SHP77 treated with DMSO at 0.1 percent for 48 hours (cell line): ENCODE measurements at places on chromosomes 1 and 21.

DNA sequence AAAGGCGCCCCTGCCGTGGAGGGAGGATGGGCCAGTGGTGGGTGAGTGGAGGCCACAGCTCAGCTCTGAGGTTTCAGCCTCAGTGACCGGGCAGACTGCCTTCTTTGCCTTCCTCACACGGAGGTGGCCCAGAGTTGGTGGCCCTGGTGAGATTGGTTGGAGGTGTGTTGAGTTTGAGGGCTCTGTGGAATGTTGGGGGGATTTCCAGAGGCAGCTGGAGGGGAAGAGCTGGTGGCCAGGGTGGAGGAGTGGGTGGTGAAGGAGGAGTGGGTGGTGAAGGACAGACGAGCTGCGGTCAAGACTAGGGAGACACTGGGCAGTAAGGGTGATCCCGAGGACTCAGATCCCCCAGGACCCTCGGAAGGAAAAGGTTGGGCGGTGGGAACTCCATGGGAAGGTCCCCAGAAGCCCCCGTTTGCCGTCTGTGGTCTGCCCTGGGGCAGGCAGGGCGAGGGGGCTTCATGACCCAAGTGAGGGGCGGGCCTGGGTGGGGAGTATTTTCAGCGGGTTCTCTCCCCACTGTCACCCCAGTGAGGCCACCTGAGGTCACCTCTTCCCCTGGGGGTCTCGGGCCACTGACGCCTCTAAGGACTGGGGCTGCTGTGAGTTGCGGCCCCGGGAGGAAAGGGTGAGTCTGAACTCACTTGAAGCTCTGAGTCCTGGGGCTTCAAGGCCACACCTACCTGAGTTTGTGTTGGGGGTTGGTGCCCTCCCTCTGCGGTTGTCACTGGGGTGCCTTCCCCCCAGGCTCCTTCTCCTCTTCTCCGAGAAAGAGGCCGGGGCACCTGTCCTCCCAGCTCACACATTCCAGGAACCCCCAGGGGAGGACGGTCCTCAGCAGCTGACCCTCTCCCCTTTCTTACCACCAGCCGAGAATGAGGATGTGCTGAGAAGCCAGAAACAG is 22.7 kb upstream of the PIK3CD start:
- DNase-seq = no peak

GRCh38 chr1:54252371-54252936 is 52.5 kb downstream of the MRPL37 start:
- no peak for DNase-seq

DNA sequence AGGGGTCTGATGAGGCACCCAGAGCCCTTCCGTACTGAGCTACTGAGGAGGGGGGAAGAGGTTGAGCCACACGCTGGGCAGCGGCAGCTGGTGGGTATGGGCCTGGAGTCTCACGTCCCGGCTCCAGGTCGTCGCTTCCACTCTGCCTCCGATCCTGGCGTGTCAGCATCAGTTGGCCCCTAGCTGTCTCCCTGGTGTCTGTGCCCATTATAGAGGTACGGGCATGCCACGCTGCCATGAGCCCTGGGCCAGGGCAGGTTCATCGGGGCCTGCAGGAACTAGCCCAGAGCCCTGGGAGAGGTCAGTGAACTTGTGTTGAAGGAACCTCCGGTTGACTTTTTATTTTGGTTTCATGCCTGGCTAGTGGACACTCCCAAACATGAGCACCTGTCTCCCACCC is 18.2 kb downstream of the COQ8A start:
- no peak for DNase-seq

DNA sequence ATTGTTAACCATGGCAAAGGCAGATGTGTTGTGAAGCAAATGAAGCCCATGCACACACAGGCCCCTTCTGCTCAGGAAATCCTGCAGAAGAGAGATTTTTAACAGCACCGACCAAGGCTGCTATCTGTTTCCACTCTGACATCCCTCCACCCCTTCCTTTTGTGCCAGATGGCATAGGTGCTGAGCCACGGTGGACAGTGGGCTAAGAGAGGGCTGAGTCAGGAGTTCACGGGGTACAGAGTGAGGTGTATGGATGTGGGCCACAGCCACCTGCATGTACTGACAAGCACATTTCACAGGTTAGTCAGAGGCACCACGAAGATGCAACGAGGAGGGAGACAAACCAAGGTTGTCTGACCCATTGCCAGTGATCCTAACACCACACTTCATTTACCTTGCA is 9.5 kb downstream of the RSPH1 start:
- no peak for DNase-seq

DNA sequence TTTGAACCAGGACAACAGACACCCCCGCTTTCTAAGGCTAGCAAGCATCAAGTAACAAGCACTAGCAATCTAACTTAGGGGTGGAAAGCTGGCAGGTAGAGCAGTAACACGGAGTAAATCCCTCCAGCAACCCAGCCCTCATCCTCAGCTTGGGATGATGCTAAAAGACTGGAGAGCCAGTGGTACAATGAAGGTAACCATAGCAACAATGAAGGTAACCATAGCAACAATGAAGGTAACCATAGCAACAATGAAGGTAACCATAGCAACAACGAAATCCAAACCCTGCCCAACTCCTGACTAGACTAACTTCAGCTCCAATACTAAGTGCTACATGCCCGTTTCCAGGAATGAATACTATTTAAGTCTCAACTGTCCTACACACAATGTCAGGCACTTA is 22.2 kb upstream of the EIF4G3 start:
- no peak for DNase-seq

DNA sequence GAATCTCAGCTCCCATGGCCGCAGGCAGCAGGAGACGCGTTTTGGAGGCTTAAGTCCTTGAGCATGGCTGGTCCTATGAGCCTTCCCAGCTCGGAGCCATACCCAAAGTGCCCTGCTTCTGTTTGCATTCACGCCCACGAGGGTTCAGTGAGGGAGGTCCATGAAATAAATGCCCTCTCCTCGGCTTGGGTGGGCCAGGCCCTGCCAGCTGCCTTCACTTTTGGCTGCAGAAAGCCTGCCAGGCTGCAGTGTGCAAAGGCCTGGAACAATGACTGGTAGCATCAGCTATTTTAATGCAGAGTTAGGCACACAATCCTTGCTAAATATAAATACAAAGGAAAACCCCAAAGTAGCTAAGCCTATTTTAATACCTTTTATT is 49.4 kb downstream of the H3-3A start:
- DNase-seq = no peak

GRCh38 chr1:89555550-89555949 is 30.9 kb downstream of the LRRC8B start:
- no peak for DNase-seq

DNA sequence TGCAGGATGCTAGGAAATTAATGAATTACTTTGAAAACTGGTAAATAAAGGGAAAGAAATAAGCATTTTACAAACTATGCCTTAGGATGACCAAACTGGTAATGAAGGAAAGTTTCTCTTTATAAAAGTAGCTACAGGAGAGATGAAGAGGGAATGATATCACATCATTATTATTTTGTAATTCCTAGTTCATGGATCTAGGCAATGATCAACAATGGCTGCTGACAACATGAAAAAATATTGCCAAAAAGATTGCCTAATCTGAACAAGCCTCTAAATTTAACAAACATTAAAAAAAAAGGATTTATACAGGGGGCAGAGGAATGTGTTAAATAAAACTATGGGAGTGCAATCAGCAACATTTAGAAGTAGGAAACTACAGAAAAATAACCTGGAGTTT is 38.9 kb downstream of the NOS1AP start:
- no peak for DNase-seq

GRCh38 chr21:46057111-46057709 is 40.7 kb upstream of the COL6A2 start:
- DNase-seq = no peak

- no peak for DNase-seq
Observed at GRCh38 chr1:107243461-107243860, 102.6 kb downstream of the NTNG1 start.

DNA sequence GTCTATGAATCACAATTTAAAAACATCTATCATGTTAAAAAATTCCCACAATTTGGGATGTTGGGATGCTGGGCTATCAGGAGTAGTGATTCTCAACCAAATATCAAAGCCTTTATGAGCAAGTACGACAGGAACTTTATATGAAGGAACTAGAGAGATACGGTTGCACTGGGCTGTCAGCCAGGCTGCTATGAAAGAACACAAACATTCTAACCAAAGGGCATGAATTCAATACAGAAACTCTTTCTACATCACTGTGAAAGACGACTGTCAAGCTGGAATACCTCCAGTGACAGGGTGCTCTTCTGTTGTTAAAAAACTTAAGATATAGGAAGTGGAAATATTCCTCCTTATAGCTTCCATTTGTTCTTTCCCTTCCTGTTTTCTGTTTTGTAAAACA is 9.8 kb downstream of the CACNA1E start:
- DNase-seq = no peak

GRCh38 chr1:163538667-163539066 is 216.9 kb downstream of the NUF2 start:
- no peak for DNase-seq

DNA sequence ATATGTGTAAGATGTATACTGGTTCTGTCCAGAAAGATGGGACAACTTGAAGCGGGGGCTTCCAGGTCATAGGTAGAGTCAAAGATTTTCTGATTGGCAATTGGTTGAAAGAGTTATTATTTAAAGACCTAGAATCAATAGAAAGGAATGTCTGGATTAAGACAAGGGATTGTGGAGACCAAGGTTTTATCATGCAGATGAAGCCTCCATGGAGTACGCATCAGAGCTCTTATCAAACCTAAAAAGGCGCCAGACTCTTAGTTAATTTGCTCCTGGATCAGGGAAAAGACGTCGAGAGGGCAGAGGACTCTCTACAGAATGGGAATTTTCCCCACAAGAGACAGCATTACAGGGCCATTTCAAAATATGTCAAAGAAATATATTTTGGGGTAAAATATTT is 23.7 kb upstream of the ETV3 start:
- no peak for DNase-seq

GRCh38 chr1:216518844-216519627 is 95.8 kb upstream of the USH2A start:
- DNase-seq = no peak

DNA sequence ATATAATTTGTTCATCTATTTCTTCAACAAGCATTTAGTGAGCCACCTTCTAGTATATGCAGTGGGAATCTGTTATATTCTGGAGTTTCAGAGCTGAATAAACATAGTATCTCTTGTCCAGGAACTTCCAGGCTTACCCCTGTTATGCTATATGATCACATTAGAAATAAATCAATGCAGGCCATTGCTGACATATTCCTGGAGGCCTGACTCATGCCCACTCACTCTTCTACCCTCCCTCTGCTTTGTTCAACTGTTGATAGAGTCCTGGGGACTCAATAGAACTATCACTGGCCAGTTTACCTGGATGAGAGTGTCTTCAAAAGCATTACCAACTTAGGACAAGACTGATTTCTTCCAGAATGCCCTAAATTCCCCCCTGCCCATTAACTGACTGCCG is 29.3 kb upstream of the SRSF10 start:
- no peak for DNase-seq

DNA sequence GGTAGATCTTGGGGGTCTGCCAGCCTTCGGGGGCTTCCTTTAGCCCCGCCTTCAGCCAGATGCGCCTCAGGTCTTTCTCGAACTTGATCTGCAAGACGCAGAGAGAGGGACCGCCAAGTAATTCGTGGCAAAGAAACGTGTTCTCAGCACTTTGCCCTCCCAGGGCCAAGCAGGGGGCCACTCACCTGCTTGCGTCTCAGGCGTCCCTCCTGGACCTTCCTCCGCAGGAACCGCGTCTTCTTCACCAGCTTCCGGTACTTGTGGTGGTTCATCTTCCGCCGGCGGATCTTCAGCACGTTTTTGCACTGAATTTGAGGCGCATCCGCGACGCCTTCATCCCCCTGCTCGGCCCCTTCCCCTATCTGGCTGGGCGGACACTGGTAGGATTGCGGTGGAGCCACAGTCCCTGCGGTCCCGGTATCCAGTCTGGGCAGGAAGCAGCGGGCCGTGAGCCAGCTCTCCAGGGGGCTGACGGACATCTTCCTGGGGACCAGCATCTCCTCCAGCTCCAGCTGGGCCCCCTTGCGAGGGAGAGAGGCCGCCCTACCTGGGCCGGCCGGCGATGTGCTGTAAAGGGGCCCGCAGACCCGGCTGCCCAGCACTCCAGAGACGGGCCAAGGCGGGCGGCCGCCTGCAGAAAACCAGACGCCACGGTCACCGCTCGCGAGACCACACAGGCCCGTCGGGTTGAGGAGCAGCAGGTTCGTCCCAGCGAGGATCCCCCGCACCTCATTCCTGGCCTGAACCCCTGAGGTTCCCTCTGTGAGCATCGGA is 1.0 kb downstream of the AURKAIP1 start:
- DNase-seq = no peak

DNA sequence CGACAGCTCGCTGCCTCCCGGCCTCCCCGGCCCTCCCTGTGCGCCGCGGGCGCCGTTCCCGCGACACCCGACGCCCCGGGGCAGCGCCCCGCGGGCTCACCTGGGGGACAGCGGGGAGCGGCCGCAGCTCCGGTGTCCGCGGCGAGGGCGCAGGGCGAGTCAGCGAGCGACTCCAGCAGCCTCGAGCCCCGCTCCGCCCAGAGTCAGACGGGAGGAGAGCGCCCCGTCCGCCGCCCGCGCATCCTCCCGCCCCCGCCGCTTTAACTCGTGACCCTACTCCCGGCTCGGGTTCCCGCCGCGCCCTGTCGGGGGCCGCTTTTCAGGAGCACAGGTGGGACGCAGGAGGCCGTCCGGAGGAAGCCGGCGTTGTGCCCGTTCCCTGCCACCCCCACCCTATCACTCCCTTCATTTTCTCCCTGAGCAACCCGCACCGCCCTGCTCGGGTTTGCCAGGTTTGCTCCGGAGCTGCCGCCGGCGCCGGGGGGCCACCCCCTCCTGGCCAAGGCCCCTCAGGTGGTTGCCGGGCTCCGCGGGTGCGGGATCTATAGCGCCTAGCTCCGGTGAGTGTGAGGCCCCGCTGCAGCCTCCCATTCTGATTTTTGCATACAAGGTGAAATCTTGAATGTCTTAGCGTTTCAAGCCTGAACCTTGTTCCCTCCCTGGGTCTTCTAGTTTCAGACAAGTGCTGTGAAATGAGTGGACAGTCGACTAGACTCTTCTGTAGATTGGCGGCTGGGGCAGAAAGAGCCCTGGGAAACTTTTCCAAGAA is at the start of gene MCOLN3:
Gene MCOLN3 (minus strand): TSS at position 205 of the 769 bp plus-strand sequence. CDS start 3,140 bp downstream, outside the sequence.
- no peak for DNase-seq
